ENCODE measurements at places on chromosomes 2 and 18.

- peak; percentile 72 for DNase-seq
These were observed 45.0 kb upstream of the ALPP start for GRCh38 chr2:232333361-232334135.

- no peak for DNase-seq
These were observed 44.2 kb downstream of the PLCL1 start for GRCh38 chr2:197848602-197849001.

GRCh38 chr18:25831301-25831701, 259.1 kb downstream of the SS18 start:
- DNase-seq = no peak

- DNase-seq = no peak
These were observed 40.8 kb downstream of the SCRN3 start for GRCh38 chr2:174436351-174436750.

- DNase-seq = no peak
These were observed 337.5 kb downstream of the RIT2 start for GRCh38 chr18:42778024-42778423.

GRCh38 chr2:215542690-215543089, 106.8 kb upstream of the FN1 start:
- no peak for DNase-seq

GRCh38 chr18:9530226-9531009, 55.1 kb downstream of the RALBP1 start:
- DNase-seq = no peak

- no peak for DNase-seq
These were observed 20.0 kb downstream of the ME2 start for GRCh38 chr18:50898919-50899318.

DNA sequence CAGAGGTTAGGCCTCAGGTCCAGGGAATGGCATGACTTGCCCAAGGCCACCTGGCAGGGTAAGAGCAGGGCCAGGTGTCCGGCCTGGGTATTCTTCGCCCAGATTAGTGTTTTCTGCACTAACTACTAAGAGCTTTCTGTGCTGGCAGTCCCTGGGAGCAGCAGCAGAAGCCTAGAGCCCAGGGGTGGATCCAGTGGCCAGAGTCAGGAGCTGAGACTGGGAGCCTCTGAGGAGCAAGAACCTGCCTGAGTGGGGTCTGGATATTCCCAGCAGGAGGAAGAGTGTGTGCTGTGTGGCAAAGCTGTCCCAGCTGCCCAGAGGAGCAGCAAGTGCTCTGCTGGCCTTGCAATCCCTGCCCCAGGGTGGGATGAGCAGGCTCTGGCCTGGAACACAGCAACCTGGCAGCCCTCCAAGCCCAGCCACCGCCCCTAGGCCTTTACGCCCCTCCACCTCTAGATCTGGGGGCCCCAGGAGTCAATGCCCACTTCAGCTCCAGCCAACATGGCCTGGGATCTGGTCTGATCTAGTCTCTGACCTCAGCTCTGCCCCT, 30.7 kb upstream of the GPAT2 start:
- DNase-seq = no peak

- no peak for DNase-seq
These were observed 56.2 kb upstream of the ROCK1 start for GRCh38 chr18:21167641-21168377.

GRCh38 chr18:48769006-48769636, 181.6 kb downstream of the SMAD7 start:
- DNase-seq = no peak

DNA sequence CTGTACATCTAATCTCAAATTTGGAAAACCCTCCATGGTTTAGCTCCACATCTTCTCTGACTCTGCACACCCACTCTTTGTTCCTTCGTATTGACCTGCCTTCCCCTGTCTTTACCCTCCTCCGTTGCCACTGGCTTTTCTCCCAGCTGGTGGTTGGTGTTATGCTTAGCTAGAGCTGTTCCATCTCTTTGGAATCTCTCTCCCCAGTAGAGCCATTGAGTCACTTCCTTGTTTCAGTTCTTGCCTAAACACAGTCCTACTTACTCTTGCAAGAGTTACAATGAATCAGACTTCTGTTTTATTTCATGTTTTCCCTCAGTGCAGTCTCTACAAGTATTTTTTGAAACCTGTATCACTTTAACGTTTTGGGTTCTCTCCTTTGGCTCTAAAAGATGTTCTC, 263.9 kb downstream of the LTBP1 start:
- DNase-seq = no peak

GRCh38 chr18:48928787-48929186, 22.0 kb downstream of the SMAD7 start:
- DNase-seq = peak; percentile 59

- no peak for DNase-seq
These were observed 620.6 kb upstream of the ID2 start for GRCh38 chr2:8061219-8061618.

DNA sequence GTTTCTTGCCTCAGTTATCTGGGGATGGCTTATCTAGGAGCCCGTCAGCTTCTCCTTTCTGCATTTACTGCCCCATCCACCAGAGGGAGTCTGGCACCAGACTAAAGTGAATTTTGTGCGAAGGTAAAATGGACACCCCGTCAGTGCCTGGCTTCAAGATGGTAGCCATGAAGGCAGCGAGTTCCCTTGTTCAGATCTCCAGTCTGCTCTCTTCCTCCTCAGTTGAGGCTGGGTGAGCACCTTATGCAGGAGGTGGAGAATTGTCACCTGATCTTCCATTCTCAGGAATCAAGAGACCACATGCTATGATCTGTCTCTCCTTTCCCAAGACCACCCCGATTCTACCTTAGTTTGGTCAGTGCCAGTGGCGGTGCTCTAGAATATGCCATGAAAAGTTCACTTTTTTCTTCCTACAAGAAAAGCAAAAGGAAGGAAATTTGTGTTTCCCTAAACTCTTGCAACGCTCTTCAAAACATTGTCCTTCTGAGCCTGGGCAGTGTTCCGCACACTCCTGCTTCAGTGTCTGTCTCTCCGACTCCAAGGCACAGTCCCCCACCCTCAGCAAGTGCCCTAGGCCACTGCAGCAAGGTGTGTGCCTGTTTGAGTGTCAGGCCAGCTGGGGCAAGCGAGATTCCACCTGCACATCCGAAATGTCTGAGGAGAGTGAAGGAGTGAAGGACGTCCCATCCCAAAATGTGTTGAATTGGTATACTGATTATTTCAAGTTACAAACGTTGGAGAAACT, 168.6 kb downstream of the SS18 start:
- peak; percentile 45 for DNase-seq

GRCh38 chr2:229376866-229377265, 105.8 kb upstream of the PID1 start:
- no peak for DNase-seq

GRCh38 chr18:58803978-58804377, 60.7 kb upstream of the ZNF532 start:
- DNase-seq = no peak

GRCh38 chr18:61748004-61748403, 144.8 kb downstream of the RNF152 start:
- no peak for DNase-seq

GRCh38 chr18:5918205-5918858, 23.0 kb upstream of the TMEM200C start:
- DNase-seq = no peak

DNA sequence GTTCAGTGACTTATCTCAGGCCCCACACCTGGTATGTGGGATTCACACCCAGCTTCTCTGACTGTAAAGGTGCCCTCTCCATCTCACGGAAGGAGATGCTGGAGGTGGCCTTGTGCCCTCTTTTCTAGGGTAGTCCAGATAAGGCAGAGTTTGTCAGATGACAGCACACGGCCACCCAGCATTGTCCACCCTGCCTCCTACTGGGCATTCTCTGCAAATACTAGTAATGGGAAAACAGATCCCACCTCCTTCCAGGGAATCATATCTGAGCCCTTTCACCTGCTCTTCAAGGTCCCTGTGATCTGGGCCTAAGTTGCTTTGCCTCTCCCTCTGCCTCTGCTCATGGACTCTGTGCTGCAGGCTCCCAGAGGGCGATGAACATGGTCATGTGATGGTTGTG, 214.7 kb downstream of the CLIP4 start:
- DNase-seq = no peak

- DNase-seq = no peak
These were observed 43.9 kb downstream of the TOGARAM2 start for GRCh38 chr2:29024882-29025430.

- DNase-seq = no peak
These were observed 49.7 kb downstream of the SH3BP4 start for GRCh38 chr2:235001237-235002133.

DNA sequence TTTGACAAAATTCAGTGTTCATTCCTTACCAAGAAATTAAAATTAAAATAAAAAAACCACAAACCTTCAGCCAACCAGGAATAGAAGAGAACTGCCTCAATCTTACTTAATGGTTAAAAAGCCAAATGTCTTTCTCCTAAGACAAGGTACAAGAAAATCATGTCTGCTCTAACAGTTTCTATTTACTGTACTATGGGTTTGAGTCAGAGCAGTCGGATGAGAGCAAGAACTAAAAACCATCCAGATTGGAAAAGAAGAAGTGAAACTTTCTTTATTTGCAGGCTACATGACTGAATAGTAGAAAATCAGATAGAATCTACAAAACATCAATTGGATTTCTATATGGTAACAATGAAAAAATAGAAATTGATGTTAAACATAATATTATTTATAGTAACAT, 555.5 kb upstream of the TNP1 start:
- DNase-seq = no peak

- DNase-seq = no peak
These were observed 76.7 kb downstream of the MRPS9 start for GRCh38 chr2:105114551-105114950.

GRCh38 chr2:40653829-40654228, 201.9 kb upstream of the SLC8A1 start:
- no peak for DNase-seq

- DNase-seq = no peak
These were observed 1846.4 kb upstream of the PIK3C3 start for GRCh38 chr18:40108596-40108995.

DNA sequence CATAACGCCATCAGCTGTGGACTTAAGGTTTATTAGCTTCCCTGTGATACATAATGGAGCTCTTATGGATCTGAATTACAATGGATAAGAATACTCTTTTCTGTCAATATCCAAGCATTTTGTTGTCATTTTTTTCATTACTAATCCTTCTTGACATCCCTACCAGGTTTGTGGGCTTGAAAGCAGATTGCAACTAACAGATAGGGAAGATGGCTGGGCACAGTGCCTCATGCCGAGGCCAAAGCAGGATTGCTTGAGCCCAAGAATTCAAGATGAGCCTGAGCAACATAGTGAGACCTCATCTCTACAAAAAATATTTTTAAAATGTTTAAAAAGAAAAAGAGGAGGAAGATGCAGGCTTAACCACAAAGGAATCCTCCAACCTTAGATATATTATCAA, 42.4 kb downstream of the ASXL2 start:
- no peak for DNase-seq

DNA sequence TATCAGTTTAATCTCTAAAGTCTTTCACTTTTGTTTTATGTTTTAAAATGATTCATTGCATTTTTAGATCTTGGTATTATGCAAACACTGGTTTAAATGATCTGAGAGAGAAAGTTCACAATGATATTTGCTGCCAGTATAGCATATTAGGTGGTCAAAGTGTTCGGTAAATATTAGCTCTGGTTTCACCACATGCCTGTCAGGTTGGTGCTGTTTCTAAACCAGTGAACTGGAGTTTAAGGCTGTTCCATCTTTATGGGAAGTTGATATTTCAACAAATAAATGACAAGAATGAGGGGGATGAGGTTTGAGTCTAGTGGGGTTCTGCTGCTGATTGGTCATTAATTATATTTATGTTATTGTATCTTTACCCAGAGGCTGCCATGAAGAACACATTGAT, 436.4 kb downstream of the DCDC2C start:
- DNase-seq = no peak

- no peak for DNase-seq
These were observed 12.3 kb downstream of the FBLN7 start for GRCh38 chr2:112150447-112150846.

GRCh38 chr2:219475278-219475677, 23.4 kb upstream of the GMPPA start:
- no peak for DNase-seq

DNA sequence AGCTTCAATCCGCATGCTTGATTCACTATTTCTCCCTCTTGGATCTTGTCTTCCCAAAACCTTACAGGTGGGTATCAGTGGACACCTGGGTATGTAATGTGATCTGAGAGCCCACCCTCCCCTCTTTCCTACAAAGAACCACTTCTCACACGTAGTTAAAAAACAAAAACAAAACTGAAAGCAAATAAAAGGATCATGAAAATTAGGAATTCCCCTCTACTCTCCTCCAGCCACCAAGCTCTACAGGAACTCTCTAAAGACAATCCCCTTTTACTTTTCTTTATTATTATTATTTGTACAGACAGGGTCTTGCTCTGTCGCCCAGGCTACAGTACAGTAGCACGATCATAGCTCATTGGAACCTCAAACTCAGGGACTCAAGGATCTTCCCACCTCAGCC, 40.8 kb upstream of the MYO1B start:
- no peak for DNase-seq

- DNase-seq = no peak
These were observed 91.9 kb downstream of the MRO start for GRCh38 chr18:50727721-50728471.

Measured in glutamatergic neuron (in vitro differentiated cells).